ENCODE measurements at places on chromosomes 16 and 17.

DNA sequence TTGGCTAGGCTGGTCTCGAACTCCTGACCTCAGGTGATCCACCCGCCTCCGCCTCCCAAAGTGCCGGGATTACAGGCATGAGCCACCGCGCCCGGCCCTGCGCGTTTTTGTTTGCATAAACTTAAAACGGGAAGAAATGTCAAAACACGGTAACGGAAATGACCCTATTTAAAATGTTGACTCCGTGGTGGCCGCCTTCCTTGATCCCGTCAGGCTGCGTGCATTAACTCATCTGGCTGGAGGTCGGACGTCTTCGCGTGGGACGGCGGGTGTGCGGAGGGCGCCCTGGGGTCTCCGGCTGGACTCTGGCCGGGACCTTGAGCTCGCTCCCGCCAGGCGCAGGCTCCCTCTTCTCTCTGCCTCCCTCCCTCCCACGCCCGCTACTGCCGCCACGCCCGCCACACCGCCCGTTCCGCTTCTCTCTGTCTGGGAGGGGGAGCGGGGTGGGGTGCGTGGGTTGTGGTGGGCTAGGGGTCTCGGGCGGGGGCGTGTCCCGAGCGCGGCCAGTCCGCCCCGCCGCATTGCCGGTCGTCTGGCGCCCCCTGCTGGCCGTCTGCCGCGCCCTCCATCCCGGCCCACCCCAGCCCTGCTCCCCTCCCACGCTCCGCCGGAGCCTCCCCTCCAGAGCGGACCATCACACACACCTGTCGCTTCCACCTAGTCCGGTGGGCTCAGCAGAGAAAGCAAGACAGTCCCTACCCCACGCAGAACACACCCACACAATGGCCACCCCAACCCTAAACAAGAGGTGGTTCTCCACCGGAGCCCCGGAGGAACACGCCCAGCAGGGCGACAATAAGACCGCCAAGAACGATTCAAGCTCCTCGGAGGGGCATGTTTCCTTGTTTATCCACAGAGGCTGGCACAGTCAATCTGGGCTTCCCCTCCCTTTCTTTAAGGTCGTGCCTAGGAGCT lies 1.2 kb upstream of the CCDC42 start:
- DNase-seq = peak; percentile 59

- DNase-seq = no peak
Measured at GRCh38 chr17:39166437-39167335, 725 bp upstream of the ARL5C start.

GRCh38 chr16:84985079-84986065 lies 26.0 kb downstream of the ZDHHC7 start:
- DNase-seq = no peak

GRCh38 chr17:29619251-29619650 lies 3.5 kb downstream of the CORO6 start:
- no peak for DNase-seq

- no peak for DNase-seq
Measured at GRCh38 chr16:66026211-66026610, 340.3 kb upstream of the CDH5 start.

- no peak for DNase-seq
Measured at GRCh38 chr16:77711775-77712174, 10.5 kb upstream of the NUDT7 start.

DNA sequence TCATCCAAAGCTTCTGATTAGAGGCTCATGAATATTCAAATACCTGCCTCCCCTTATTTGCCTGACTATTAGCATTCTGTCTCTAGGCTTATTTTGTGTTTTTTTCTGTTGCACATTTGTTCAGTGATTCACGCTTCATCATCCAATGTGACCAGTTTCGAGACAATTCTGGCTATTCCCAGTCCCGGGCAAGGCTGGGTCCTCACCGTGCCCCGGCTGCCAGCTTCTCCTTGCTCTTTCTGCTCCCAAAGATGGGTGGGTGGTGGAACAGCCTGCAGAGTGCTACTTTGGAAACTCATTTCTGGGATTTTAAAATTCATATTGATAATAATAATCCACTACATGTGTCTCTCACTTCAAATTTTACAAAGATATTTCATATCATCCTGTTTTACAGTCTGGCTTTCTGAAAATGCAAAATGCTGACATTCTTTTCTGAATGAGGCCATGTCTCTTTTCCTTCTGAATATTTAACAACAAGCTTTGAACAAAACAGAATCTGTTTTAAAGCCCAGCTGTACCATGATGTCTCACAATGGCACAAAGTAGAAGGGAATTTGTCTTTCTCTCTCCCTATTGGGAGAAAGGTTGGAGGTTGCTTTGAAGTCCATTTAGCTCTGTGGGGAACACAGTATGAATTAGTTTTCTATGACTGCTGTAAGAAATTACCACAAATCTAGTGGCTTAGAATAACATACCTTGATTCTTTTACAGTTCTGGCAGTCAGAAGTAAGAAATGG lies 116.9 kb upstream of the CDH13 start:
- DNase-seq = no peak

GRCh38 chr17:44122816-44123355 lies 555 bp downstream of the HDAC5 start:
- peak; percentile 18 for DNase-seq

Data from stimulated activated naive B cell treated with anti-CD40 and anti-IgM and Interleukin-4, amounts not matched to agents 10 μg/mL and 1 μg/mL and 100 μg/mL, for 72 hours (primary cell).